CD4-positive, alpha-beta T cell treated with Interleukin-1 beta for 1 hour (primary cell): ENCODE measurements at places on chromosomes 1 and 21.

DNA sequence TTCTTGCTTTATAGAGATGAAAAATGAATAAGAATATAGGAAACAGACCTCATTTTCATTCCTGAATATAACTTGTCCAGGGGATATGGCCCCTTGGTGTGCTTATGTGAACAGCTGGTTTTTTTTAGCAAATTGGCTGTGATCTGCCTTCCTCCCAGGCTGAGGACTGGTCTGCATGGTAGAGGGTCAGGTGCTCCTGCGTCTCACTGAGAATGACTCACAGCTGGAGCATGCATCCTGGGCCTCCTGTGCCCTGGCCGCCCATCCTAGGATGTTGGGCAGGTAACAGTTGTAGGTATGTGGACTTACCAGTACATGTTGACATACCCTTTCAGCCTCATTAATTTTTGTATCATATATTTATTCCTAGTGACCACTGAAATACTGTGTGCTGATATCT, 29.8 kb downstream of the AGT start:
- no peak for DNase-seq

DNA sequence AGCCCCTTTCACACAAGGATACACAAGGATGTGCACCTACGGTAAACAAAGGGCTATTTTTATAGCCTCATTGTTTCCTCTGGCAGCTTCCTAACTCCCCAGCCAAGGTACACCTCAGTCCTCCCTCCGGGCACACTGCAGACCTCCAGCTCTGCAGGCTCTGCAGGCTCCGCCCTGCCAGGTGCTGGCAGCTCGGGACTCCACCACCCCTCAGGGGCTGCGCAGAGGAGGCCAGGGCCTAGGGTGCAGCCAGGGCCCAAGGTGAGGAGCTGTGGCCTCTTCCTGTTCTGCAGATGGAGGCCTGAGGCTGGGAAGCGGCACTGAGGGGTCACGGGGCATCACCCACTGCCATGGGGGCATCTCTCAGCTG, 19.8 kb upstream of the CLSTN1 start:
- no peak for DNase-seq

DNA sequence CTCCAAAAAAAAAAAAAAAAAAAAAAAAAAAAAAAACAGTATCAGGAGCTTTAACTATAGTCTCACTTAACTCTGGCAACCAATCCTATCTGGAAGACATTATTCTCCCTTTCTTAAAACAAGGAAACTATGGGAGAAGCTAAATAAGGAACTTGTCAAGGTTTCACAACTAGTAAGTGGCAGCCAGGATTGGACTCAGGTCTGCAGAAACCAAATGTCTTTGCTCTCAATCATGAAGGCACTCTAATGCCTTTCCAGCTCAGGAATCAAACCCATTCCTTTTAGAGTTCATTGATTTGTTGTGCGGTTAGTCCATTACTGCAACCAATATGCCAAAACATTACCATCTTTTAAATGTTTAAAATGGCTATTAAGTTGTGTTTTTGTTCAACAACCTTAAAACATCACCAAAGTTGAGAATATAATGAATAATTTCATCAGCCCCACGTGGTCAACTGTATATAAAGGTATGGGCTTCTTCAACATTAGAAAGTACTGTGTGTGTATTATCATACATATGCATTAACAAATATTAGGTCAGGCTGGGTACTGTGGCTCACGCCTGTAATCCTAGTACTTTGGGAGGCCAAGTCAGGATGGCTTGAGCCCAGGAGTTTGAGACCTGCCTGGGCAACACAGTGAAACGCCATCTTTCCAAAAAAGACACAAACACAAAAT, 1.5 kb downstream of the EPRS1 start:
- DNase-seq, result no peak

- DNase-seq, result no peak
These were observed 61.5 kb downstream of the KIAA0040 start for GRCh38 chr1:175131095-175131494.

GRCh38 chr1:52479076-52479475, 73.8 kb downstream of the TUT4 start:
- DNase-seq, result no peak
